DMS79 (cell line): ENCODE measurements at places on chromosomes 13 and 19.

GRCh38 chr13:105965910-105966309 is 569.6 kb downstream of the EFNB2 start:
- DNase-seq: no peak

DNA sequence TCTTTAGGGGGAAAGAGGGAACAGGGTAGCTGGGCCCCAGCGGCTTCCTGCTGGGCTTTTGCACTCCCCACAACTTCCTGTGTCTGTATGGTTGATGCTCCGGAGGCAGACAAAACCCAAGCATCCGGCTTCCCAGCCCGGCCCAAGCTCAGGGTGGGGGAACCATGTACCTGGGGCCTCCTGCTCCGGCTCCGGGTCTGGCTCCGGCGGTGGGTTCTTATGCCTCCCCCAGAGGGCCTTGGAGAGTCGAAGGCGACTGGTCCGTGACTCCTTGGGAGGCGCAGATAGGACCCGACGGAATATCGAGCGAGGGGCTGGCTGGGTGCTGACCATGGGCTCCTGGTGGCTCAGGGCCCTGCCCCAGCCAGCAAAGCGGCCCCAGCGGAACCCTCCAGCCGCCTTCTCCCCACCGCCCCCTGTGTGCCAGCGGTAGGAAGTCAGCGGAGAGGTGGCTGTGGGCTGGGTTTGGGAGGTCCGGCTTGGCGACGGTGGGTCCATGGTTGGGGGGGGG is 428 bp downstream of the RASAL3 start:
- DNase-seq: no peak

DNA sequence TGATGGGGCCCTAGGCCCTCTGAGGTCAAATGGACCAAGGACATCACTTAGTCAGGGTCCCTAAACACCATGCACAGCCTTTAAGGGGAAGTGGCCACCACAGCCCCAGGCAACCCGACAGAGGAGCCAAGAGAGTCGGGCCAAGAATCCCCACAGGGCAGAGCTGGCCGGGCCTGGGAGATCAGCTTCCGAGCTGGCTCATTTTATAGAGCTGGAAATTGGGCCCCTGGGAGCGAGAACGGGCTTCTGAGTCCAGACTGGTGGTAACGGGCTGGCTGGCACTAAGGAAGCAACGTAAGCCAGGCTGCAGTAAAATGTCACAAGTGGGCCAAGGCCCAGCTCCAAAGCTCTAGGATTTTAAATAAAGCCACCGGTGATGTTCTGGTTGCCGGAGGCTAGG is 51.1 kb downstream of the HSPH1 start:
- no peak for DNase-seq

- no peak for DNase-seq
Measured at GRCh38 chr13:107585469-107586180, 629.7 kb downstream of the LIG4 start.

GRCh38 chr13:22793598-22794134 is 387.1 kb upstream of the SGCG start:
- no peak for DNase-seq
